ENCODE measurements at places on chromosomes 2 and 18.

- no peak for DNase-seq
Measured at GRCh38 chr2:22838461-22838860, 546.5 kb upstream of the KLHL29 start.

GRCh38 chr2:39851651-39852110, 72.6 kb upstream of the THUMPD2 start:
- DNase-seq, result no peak

GRCh38 chr2:212032032-212032431, 506.6 kb downstream of the ERBB4 start:
- no peak for DNase-seq

- no peak for DNase-seq
Measured at GRCh38 chr2:175929850-175930249, 72.2 kb downstream of the LNPK start.

- DNase-seq, result no peak
Measured at GRCh38 chr2:214899751-214900150, 90.3 kb upstream of the BARD1 start.

DNA sequence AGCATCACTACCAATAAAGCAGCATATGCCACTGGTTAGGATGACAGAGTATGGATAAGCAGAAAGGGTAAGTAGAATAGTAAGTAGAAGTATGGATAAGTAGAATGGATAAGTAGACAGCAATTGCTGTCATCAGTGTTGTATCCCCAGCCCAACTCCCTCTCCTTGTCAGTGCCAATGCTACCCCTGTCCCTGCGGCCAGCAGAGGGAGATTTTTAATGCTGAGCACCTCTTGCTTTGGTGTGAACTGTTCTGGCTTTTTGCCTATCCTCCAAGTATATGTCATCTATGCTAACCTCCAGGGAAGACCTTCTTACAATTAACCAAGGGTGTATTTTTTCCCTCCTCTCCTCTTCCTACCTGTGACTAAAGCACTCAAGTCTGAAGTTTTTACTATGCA, 136.7 kb upstream of the SPHKAP start:
- no peak for DNase-seq

DNA sequence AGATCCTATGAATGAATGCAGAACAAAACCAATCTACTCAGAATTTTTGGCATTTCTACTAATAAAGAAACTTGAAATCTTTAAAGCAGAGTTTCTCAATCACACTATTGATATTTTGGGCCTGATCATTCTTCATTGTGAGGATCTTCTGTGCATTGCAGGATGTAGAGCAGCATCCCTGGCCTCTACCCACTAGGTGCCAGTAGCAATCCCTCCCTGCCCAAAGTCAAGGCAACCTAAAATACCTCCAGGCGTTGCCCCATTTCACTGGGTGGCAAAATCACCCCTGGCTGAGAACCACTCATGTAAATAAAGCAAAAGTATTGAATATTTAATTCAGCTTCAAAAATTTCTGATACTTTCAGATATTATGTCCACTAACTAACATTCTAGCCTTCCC, 213.0 kb downstream of the SP3 start:
- no peak for DNase-seq

DNA sequence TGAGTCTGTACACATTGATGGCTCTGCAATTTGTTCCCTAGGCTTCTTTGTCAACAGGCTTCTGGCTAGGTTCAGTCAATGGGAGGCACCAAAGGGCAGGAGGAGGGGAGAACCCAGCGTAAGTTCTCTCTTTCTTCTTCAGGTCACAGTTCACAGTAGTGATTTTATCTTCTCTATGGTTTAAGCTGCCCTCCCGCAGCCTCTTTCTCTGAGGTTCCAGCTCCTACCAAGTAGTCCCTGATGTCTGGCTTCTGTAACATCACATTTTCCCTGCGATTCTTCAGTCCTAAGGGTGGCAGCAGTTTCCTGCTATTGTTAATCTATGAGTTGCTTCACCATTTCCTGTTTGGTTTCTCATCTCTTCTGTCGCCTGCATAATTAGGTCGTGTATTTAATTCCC, 107.4 kb downstream of the CPO start:
- DNase-seq, result peak; percentile 40

DNA sequence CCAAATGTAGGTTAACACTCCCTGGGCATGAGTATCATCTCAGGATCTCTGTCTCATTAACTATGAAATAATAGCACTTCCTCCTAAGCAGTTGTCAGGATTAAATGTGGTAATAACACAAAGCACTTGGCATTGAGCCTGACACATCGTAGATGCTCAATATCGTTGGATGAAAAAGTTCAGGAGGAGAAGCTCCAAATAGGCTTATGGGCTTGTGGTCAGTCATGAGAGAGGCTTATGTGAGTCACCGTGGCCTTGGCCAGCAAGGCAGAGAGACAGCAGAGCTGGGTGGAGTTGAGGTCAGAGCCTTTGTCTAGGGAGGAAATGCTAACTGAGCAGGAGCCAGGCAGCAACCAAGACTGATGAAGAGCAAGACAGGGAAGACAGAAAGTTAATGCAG, 68.3 kb upstream of the PPM1B start:
- no peak for DNase-seq

DNA sequence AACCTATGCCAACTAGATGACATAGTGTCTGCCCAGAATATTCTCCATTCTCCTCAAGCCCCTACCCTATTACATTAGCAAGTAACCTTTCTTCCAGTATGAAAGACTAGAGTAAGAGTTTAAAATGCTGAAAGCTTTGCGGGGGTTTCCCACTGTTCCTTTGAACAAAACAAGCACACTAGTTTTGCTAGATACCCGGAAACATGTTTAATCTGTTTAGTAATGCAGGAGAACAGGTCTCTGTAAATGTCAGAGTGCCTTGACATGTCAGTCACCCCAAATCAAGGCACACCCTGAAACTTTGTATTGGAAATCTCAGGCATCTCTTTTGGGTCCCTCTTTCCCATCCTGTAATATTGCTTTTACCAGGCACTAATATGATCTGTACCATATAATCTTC, 11.6 kb downstream of the GALNT5 start:
- DNase-seq, result no peak

DNA sequence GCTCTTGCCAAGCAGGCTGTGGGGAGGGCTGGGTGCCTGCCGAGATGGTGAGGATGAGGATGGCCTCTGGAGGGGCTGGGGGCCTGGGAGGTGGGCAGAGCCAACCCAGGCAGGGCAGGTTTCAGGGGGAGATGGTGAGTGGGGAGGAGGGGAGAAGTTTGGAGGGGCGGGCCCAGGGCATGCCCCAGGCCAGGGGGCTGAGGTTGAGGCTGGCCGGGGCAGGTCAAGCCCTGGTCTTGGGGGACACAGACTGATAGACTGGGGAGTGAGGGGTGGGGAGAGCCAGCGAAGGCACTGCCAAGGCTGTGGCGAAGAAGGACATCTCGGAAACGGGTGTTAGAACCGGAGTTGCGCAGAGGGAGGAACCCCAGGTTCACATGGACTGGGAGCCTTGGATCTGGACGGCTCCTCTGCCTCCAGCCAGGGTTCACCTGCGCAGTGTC, 12.6 kb downstream of the CAPN10 start:
- DNase-seq, result no peak

- DNase-seq, result no peak
Measured at GRCh38 chr2:36664696-36665076, 31.8 kb upstream of the VIT start.

- no peak for DNase-seq
Measured at GRCh38 chr2:32715391-32715841, 87.6 kb downstream of the TTC27 start.

DNA sequence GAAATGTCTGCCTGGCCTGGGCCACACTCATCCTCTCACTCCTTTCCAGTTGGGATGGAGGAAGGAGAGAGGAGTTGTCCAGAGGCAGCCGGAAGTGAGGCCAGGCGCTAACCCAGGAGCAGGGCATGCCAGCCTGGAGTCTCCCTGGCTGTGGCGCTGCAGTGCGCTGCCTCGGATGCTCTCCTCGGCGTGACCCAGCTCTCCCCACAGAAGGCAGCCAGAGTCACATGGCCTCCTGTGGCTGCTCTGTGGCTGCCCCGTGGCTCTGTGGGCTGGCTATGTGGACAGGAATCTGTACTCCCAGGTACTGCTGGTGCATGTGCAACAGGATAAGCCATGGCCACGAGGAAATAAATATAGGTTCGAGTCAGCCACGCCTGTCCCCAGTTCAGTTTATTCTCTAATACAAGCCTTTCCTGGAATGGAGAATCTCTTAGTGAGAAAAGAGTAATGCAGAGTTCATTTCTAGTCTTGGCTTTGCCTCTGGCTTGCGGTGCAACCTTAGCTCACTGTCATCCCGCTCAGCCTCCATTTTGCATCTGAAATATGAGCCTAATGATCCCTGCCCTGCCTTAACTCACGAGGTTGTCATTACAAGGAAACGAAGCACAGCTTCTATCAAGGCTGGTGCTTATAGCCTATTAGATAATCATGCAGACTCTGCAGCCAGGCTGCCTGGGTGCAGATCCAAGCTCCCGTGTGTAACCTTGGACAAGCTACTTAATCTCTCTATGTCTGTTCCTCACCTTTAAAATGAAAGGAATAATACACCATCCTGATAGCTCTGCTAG, 106.3 kb downstream of the ANTXR1 start:
- no peak for DNase-seq

GRCh38 chr2:235713189-235713588, 219.3 kb downstream of the AGAP1 start:
- DNase-seq, result no peak

DNA sequence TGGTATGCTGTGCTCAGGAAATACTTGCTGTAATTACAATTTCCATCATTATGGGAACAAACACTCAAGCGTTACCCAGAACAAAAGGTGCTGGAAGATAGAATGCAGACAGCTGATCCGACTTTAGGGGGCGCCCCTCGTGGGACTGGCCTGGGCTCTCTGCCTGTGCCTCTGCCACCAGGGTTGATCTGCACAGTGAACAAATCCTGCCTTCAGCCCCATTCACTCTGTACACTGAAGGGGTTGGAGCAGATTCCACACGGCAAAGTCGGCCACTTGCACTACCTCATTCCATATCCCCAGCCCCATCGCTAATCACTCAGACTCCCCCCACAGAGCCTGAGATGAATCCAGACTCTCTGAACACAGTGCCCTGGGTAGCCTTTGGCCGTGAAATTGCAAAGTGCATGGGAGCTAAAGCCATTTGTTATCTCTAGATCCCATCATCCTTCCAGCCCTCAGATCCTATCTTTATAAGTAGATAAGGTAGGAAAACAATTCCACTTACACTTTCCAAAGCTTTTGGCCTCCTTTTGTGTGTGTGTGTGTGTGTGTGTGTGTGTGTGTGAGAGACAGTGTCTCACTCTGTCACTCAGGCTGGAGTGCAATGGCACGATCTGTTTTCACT, 69.3 kb downstream of the INPP5D start:
- DNase-seq, result no peak

DNA sequence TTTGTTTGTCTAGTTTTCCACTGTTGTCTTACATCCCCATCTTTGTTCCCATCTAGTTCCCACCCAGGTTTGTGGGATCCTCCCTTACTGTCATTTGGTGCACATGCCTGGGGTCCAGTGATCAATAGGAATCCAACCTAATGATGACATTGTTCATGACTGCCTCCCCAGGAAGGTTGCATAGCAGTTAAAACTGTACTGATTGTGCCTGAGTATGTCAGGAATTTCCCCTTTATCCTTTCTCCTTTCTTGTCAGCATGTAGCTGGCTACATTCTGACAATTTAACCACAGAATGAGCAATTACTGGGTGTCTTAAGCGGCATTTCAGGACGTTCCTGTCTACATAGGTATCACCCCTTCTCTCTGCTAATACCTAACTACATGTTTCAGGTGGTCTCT, 653.0 kb downstream of the CNTNAP5 start:
- DNase-seq, result no peak

GRCh38 chr2:9197916-9198315, 8.7 kb upstream of the ASAP2 start:
- no peak for DNase-seq

- no peak for DNase-seq
Measured at GRCh38 chr2:82007071-82007664, 1702.6 kb upstream of the LRRTM1 start.

DNA sequence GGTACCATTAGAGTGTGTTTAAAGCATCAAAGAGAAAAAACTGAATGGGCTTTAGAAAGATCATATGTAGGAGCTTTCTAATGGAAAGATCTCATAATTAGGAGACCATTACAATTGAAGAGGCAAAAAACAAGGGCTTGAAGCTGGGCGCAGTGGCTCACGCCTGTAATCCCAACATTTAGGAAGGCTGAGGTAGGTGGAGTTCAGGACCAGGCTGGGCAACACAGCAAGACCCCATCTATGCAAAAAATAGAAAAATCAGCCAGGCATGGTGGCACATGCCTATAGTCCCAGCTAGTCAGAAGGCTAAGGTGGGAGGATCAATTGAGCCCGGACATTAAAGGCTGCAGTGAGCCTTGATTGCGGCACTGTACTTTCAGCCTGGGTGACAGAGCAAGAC, 59.0 kb downstream of the PIAS2 start:
- DNase-seq, result no peak

GRCh38 chr2:121334581-121335293, 49.7 kb upstream of the TFCP2L1 start:
- DNase-seq, result no peak

GRCh38 chr18:42274488-42275137, 319.6 kb downstream of the PIK3C3 start:
- no peak for DNase-seq

GRCh38 chr2:132691556-132691955, 21.6 kb upstream of the LYPD1 start:
- DNase-seq, result no peak

DNA sequence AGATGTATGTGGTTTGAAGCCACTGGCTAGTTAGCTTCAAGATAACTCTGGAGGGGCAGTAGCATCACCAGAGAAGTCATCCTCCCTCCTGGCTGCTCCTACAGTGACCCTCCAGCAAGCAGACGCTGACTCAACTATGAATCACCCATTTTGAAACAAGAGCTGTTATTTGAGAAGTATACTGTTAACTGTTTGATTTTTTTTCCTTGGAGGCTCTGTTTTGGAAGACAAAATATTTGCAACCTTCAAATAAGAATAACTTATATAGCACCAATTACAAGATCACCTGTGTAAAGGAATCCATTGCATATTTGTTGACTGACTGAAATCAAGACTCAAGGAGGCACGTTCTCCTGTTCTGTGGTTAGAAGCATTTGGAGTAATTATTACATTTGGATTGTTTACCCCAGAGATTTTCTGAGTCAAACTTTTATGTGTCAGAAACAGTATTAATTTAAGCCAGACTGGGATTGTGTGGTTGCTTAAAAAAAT, 313.8 kb downstream of the MTX2 start:
- DNase-seq, result no peak

DNA sequence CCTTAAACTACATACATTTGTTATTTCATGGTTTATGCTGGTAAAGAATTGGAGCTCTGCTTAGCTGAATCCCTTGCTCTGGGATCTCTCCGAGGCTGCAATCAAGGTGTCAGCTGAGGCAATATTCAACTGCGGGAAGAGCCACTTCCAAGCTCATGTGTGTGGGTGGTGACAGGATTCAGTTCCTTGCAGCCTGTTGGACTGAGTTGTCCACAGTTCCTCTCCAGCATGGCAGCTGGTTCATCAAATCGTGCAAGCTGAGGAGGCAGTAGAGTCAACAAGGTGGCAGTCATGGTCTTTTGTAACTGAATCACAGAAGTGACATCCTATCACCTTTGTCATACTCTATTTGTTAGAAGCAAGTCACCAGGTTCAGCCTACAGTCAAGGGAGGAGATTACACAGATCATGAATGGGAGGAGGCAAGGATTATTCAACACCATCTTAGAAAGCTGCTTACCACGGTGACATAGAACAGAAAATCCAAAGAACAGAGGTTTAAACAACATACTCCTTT, 56.9 kb downstream of the CTIF start:
- DNase-seq, result no peak

GRCh38 chr18:63488160-63488559, 11.4 kb downstream of the SERPINB5 start:
- no peak for DNase-seq

- no peak for DNase-seq
Measured at GRCh38 chr18:34467058-34467457, 242.3 kb upstream of the NOL4 start.

GRCh38 chr2:181143790-181144300, 163.4 kb downstream of the UBE2E3 start:
- no peak for DNase-seq

Measured in activated T-cell treated with anti-CD3 and anti-CD28 coated beads, Interleukin-2, amount 50 U/mL, for 24 hours (primary cell).